ENCODE measurements at places on chromosomes 1 and 21.

DNA sequence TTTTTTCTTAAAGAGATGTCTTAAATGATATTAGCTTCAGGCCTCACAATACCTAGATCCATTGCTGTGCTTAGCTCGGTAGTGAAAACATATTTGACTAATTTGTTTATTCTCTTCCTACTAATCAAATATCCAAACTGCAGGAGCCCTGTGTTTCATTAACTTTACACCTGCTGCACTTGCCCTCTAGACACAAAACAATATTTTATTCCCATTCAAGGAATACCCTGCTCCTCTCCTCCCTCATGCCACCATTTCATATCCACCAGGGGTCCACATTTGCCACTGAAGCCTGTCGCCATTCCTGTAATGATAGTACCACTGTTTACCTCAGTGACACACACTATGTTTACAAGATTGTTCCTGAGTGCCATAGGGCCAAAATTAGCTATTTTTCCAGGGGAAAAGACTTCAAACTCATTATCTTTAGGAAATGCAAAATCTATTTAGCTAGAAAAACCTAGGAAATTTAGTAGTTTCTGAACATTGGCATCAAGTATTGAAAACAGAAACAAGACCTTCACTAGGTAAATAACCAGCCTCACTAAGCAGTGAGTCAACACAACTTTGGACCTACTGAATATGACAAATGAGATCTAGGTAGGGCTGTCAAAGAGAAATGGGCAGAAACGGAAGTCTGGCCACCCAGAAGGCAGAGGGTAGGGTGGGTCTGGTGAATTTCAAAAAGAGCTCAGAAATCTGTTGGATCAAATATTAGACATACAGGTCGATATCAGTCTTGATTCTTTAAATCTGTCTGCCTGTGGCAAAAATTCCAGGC, 134.6 kb upstream of the KCNK1 start:
- DNase-seq = no peak

- no peak for DNase-seq
Observed at GRCh38 chr21:16248705-16249104, 518.9 kb downstream of the USP25 start.

DNA sequence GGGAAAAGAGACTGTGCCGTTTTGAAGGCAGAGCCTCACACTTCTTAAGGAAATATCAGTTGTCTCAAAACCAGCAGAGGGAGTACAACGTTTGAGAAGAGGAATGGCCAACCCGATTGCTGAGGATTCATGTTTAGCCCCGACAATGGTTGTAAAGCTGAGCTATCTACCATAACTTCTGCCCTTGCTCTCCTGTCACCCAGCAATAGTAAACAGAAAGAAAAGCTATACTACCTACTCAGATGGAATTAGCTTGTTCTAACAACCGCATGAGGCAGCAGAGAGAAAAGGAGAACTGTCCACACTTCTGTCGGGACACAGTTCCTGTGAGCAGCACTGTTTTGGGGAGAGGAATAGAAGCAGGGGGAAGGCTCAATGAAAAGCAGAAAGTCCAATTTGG, 91.2 kb downstream of the SLC45A1 start:
- peak; percentile 75 for DNase-seq

DNA sequence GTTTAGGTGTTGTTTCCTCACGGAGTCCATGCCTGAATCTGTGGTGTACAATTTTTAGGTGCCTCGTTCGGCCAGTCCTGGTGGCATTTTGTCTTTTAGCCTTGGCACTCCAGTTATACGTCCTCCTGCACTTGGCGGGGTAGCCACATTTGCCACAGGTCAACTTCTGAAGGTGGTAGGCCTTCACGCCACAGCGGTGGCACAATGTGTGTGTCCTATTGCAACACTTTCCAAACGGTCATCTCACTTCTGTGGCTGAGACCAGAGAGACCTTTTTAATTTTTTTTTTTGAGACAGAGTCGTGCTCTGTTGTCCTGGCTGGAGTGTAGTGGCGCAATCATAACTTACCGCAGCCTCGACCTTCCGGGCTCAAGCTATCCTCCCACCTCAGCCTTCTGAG, 49.1 kb downstream of the CAMTA1 start:
- no peak for DNase-seq

DNA sequence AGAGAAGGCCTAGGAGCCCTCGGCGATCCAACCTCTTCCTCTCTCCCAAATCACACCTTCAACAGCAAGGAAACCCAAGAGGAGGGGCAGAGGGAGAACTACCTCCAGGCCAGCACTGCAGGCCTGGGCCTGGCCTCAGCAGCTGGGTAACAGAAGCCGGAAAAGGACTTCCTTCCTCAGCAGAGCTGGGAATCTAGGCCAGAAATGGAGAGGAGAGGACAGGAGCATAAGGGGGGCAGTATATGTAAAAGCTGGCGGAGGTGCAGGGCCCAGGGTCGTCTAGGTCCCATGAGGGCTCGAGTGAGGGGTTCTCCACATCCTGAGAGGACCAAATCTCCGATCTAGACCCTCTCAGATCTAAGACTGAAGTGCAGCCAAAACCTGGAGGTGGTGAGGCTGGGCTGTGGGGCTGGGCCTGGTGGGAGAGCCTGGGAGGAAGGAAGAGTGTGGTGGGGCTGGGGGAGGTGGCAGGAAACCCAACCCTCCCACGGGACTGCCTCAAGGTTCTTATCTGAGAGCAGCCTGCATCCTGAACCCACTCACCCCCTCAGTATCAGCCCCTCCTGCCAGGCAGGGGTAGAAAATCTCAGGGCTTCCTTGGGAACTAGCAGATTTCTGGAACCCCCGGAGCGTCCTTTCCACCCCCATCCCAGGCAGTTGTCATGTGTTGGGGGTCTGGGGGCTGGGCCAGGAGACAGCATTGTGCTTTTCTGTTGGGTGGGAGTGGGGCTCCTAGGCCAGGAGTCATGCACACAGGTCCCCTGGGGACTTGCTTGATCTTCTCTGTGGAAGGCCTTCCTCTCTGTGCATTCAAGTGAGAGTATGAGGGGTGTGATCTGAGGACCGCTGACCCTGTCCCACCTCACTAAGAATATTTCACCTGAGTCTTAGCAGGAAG, 33.0 kb downstream of the PIK3C2B start:
- DNase-seq = no peak

DNA sequence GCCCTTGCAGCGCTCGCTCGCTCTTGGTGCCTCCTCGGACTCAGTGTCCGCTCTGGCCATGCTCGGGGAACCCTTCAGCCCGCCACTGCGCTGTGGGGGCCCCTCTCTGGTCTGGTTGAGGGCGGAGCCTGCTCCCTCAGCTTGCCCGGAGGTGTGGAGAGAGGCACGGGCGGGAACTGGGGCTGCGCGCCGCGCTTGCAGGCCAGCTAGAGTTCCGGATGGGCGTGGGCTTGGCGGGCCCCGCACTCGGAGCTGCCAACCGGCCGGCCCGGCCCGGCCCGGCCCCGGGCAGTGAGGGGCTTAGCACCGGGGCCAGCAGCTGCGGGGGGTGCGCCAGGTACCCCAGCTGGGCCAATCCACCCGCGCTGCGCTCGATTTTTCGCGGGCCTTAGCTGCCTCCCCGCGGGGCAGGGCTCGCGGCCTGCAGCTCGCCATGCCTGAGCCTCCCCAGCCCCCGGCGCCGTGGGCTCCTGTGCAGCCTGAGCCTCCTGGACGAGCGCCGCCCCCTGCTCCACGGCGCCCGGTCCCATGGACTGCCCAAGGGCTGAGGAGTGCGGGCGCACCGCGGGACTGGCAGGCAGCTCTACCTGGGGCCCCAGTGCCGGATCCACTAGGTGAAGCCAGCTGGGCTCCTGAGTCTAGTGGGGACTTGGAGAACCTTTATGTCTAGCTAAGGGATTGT, 217.0 kb upstream of the PKN2 start:
- no peak for DNase-seq

GRCh38 chr1:177891809-177892208, 78.0 kb downstream of the SEC16B start:
- no peak for DNase-seq

DNA sequence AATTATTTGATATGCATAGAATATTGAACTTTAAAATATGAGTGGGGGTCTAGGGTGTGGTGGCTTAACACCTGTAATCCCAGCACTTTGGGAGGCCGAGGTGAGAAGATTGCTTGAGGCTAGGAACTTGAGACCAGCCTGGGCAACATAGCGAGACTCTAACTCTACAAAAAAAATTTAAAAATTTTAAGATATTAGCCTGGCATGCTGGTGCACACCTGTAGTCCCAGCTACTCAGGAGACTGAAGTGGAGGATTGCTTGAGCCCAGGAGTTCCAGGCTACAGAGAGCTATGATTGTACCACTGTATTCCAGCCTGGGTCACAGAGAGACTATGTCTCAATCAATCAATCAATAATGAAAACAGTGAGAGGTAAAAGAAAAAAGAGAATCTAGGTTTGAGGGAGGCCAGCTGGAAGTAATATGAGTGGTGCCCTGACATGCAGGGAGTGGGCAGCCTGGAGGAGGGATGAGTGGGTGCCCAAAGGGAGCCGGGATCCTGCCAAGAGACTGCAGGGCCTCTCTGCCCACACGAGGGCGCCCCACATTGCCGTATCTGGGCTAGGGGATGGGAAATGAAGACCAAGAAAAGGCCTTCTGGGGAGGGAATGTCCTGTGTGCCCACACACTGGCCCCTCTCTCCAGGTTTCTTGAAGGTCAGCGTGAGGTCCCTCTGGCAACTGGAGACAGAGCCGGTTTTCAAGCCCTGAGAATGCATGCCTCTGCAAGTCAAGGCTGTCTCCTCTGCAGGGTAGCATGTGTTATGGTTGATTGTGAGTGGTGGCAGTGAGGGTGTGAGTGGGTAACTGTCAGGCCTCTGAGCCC, 93.9 kb upstream of the PPM1J start:
- DNase-seq = peak; percentile 71

DNA sequence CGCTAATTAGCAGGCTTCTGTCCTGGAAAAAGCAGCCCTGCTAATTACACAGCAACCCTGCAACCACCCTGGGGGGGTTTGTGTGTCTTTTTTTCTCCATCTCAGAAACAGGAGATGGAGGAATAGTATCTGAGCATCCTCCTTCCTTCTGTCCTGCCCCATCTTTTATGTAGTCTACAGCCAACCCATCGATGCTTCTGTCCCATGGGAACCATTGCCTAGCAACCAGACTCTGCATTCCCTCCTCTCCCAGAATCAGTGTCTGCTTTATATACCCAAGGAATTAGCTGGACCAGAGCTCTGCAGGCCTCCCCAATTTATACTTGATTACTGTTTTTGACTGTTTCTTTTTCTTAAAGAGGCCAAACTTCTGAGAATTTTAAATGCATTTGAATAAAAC, 35.1 kb downstream of the LRRC38 start:
- no peak for DNase-seq

GRCh38 chr1:116997636-116998035, 3.9 kb upstream of the CD101 start:
- peak; percentile 1 for DNase-seq

GRCh38 chr1:51203121-51203873, 32.8 kb upstream of the RNF11 start:
- no peak for DNase-seq

- DNase-seq = no peak
Observed at GRCh38 chr1:104787866-104788510, 1038.3 kb downstream of the AMY1C start.

GRCh38 chr1:241770115-241770514, 77.9 kb upstream of the EXO1 start:
- no peak for DNase-seq

GRCh38 chr1:192546596-192547190, 28.9 kb upstream of the RGS1 start:
- DNase-seq = no peak

GRCh38 chr1:221781102-221781755, 39.3 kb upstream of the DUSP10 start:
- no peak for DNase-seq

GRCh38 chr1:6109688-6110087, 64.0 kb downstream of the KCNAB2 start:
- DNase-seq = no peak

GRCh38 chr1:32151319-32151787, 28.1 kb upstream of the TXLNA start:
- peak; percentile 84 for DNase-seq

DNA sequence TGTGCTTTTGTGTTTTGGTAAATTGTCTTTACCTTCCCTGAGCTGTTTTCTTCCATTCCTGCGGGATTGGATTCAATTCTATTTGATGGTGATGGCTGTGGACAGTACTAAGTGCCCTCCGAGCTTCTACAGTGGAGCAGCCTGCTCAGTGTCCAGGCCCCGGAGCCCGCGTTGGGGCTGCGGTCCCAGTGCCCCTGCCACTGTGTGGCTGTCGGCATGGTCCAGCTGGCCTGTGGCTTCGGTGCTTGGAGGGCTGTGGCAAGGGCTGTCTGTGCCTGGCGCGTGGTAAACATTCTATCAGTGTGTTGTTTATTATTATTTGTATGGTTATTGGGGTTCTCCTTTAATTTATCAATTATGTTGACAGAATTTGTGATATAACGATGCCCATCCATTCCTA, 109.1 kb upstream of the COL6A1 start:
- DNase-seq = no peak

DNA sequence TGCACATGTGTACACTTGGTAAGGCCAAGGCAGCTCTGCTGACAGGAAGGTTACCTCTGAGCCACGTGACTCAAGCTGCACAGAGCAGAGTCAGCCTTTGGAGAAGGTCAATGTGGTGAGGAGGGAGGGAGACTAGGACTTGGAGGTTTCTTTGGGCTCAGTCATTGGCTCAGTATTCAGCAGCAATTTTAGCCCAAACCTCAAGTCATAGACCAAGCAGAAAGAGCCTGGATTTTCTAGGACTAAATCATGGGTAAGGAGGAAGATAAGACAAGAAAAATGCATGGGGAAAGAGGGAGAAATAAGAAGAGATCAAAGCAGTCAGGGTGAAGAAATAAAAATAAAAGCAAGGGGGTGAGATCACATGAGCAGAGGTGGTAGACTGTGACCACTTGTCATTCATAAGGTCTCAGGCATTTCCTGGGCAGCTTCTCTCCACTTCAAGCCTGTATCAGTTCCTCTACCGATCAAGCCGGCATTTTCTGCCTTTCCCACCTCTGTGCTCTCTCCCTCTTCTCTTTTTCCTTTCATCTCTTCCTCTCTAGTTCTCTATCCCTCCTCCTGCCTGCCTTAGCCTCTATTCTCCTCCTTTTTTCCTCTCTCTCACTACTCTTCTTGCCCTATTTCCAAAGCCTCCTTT, 51.7 kb upstream of the DUSP10 start:
- DNase-seq = no peak

DNA sequence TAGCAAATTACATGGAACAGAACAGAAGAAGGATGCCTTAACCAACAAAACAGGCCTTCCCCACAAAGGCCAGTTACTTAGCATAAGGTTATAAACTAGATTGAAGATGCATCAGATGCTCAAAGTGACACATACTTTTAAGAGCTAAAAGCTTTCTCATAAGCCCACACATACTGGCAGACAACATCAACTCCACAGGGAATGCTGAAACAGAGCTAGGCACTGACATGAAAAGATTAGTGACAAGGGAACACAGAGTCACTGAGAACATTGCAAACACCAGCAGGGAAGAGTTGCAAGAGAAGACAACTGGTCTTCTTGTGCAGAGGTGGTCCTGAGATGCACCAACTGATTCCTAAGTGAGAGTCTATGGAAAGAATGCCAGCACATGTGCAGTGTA, 6.9 kb downstream of the TTC13 start:
- DNase-seq = peak; percentile 4

GRCh38 chr1:1303736-1304135, 4.0 kb downstream of the ACAP3 start:
- no peak for DNase-seq

GRCh38 chr1:223179786-223180185, 36.7 kb upstream of the TLR5 start:
- DNase-seq = no peak

Data from EH (cell line).